Hippocampal formation (tissue), 2 donors: ENCODE measurements at places on chromosomes 1 and 21.

- DNase-seq: no peak
Measured at GRCh38 chr1:176222196-176222595, 15.1 kb upstream of the COP1 start.

GRCh38 chr1:156356875-156357534 is 12.0 kb upstream of the RHBG start:
- no peak for DNase-seq

DNA sequence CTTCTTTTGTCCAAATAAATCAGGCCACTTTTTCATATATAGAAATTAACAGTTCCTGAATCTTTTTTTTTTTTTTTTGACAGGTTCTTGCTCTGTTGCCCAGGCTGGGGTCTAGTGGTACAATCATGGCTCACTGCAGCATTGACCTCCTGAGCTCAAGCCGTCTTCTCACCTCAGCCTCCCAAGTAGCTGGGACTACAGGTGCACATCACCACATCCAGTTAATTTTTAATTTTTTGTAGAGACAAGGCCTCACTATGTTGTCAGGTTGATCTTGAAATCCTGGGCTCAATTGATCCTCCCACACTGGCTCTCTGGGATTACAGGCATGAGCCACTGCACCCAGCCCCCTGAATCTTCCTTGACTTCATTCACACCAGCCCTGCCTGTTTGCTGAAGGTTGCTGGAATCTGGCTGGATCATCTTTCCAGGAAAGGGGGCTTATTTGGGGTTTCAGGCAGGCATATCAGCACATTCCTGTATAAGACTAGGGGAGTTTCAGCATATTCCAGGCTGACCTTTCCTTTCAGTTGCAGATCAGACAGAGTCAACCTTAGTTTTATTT is 78.2 kb upstream of the ARHGAP29 start:
- DNase-seq: no peak

GRCh38 chr21:44568667-44569556 is 4.6 kb upstream of the KRTAP10-4 start:
- no peak for DNase-seq

DNA sequence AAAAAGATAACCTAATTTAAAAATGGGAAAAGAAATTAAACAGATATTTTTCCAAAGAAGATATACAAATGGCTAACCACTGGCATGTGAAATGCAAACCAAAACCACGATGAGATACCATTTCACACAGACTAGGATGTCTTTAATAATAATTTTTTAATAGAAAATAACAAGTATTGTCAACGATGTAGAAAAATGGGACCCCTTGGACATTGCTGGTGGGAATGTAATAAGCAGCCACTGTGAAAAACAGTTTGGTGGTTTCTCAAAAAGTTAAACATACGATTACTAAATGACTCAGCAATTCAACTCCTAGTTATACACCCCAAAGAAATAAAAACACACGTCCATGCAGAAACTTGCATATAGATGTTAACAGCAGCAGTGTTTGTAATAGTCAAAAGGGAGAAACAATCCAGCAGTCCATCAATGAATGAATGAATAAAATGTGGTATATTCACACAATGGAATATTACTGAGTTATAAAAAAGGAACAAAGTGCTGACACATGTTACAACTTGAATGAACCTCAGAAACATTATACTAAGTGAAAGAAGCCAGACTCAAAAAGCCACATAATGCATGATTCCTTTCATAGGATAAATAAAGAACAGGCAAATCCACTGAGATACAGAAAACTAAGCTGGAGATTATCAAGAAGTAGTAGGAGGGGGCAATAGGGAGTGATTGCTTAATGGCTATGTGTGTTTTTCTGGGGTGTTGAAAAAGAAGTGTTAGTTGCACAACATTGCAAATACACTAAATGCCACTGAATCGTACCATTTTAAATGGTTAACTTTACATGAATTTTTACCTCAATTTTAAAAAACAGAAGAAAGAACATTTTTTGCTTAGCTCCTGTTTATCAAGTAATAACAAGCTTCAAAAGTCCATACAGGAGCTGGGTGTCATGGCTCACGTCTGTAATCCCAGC is 4.1 kb downstream of the PPT1 start:
- no peak for DNase-seq

GRCh38 chr1:1862905-1863547 is 27.9 kb downstream of the GNB1 start:
- no peak for DNase-seq

GRCh38 chr1:206469933-206470691 is at the start of gene IKBKE:
Gene IKBKE (plus strand): TSS chr1:206470476. CDS start chr1:206473228, 2,752 bp downstream.
- DNase-seq: peak; percentile 40

- no peak for DNase-seq
Measured at GRCh38 chr1:39671793-39672550, at the start of gene NT5C1A. Gene NT5C1A (minus strand): TSS chr1:39672107. CDS start chr1:39672038, 69 bp downstream.

DNA sequence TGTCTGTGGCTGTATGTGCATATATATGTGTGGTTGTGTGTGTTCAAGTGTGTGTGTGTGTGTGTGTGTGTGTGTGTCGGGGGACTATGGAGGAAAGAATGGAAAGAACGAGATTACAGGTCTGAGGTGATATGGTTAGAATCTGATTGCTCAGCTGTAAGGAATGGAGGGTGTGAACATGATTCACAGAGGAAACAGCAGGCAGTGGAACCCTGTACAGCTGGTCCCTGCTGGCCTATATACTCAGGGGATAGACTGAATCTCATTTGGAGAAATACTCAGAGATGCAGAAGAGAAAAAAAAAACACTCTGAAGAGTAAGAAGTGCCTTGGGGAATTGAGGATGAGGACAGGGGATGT is 180.1 kb upstream of the ESRRG start:
- DNase-seq: no peak

DNA sequence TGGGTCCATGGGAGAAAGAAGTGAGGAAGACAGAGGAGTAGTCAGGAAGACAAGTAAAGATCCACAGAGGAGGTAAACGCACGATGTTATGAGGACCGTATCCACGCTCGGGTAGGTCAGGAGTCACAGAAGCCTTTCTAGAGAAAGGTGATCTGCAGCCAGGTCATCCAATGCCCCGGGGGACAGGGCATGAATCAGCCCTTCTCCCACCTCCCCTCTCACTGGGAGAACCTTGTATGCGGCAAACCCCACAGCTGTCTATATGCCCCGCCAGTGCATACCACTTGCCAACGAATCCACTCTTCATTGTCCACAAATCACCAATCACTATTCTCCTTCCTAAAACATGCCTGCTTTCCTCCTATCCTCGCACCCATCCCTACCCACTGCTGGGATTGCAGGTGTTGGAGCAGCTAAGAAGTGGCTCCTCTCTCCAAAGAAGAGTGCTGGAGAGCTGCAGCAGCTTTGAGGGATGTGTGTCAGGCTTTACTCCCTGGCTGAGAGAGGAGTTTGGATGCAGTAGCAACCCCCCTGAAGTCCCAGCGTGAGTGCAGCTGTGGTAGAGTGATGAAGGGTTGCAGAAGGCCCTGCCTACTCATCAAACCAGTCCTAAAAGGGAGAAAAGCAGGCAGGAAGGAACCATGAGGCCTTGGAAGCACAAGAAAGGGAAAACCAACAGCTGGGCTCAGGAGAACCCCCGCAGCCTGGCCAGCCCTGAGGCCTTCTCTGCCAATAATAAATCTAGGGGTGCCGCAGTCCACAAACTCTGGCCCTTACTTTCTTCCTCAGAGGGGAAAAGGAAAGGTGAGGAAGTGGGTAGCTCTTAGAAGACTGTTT is 102.2 kb upstream of the GADD45A start:
- DNase-seq: no peak

DNA sequence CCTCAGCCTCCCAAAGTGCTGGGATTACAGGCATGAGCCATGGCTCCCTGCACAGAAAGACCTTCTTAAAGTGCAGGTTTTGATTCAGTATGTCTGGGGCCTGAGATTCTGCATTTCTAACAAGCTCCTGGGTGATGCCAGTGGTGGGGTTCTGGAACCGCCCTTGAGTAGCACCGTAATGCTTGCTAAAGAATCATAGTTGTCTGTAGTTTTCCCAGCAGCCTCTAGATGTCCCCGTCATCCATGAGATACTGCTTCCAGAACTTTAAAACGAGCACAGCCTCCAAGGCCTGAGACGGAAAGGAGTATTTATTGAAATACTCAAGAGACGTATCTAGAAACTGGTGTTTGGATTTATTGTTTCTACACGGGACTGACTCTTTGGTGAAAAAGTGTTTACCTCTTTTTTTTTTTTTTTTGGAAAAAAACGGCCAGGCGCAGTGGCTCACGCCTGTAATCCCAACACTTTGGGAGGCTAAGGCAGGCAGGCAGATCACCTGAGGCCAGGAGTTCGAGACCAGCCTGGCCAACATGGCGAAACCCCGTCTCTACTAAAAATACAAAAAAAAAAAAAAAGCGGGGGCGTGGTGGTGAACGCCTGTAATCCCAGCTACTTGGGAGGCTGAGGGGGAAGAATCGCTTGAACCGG is 2.6 kb upstream of the TOR3A start:
- DNase-seq: peak; percentile 78

DNA sequence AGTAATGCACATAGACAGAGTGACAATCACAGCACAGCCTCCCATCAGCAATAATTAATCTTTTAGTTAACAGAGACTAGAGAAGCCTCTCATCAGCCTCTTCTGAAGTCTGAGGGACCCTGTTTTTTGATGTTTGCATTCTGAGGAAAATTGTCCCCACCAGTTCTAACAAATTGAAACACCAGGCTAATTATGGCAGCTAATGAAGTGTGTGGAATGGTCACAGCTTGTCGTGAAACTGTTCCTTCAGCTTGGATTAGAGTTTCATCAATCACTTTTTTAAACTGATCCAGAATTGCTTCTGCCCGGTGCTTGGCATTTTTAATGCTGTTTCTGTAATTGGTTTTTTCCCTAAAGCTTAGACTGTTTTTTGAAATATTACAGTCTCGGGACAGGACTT is 208.0 kb downstream of the SPATA17 start:
- no peak for DNase-seq

GRCh38 chr1:31648641-31649357 is 4.1 kb upstream of the PEF1 start:
- DNase-seq: no peak

- no peak for DNase-seq
Measured at GRCh38 chr1:173507847-173508209, 30.7 kb downstream of the PRDX6 start.

DNA sequence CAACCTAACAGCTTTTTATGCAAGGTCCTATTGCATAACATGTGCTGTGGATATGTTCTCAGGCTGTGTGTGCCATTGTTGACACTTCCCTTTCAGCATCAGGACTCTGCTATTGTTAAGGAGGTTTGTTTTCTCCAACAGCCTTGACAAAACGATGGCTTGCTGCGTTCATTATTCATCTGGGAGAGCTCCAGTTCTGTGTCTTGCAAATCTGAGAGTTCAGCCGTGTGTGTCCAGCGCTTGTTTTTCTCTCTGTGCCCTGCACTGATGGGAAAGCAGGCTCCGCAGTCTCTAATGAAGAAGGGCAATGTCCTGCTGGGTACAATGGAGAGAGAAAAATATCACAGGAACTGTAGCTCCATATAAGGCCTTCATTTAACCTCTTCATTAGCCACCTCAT is 63.7 kb downstream of the CLDN17 start:
- DNase-seq: no peak
